ENCODE measurements at places on chromosomes 1 and 21. TPM values are rescaled to one million over a fixed set of nuclear protein-coding genes. Genes with fewer than 3 reads are reported as not detected.

DNA sequence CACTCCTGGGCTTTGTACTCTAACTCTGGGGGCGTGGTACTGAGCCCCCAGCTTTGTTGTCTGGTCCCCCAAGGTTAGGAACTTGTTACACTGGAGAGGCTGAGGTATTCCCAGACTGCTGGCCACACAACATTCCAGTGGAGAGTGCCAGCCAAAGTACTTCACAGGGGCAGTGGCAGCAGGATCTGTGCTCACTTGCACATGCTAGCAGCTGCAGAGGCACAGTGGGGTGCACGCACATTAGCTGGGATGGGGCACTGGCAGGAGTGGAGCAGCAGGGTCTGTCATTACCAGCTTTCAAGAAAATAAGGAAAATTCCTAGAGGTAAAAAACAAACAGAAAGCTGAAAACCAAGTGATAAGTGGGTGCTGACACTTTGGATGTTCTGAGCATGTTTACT lies 31.0 kb downstream of the ZNF691 start:
- H3K36me3 ChIP-seq, result peaks cover 4% of the 10 kb centered on the region
- peaks cover 23% of the 10 kb centered on the region for H3K27me3 ChIP-seq
- H3K4me3 ChIP-seq, result no peak overlapping the region
- DNase-seq, result no peak
- H3K4me1 ChIP-seq, result peaks cover 4% of the 10 kb centered on the region
- H3K27ac ChIP-seq, result no peak overlapping the region

CCDC181 gene
- not detected for total RNA-seq

GRCh38 chr1:6090288-6090687 lies 44.6 kb downstream of the KCNAB2 start:
- no peak overlapping the region for H3K27ac ChIP-seq
- H3K36me3 ChIP-seq, result peaks cover 12% of the 10 kb centered on the region
- no peaks in the 10 kb centered on the region for H3K4me1 ChIP-seq
- no peak overlapping the region for H3K4me3 ChIP-seq
- H3K27me3 ChIP-seq, result no peaks in the 10 kb centered on the region

GRCh38 chr1:57868239-57868638 lies 444.4 kb upstream of the DAB1 start:
- H3K27ac ChIP-seq, result no peak overlapping the region
- H3K36me3 ChIP-seq, result no peaks in the 10 kb centered on the region
- DNase-seq, result no peak
- H3K27me3 ChIP-seq, result no peaks in the 10 kb centered on the region
- no peaks in the 10 kb centered on the region for H3K4me1 ChIP-seq

GRCh38 chr1:108034396-108034795 lies 69.4 kb upstream of the VAV3 start:
- no peak overlapping the region for H3K4me3 ChIP-seq
- no peak for DNase-seq
- peaks cover 2% of the 10 kb centered on the region for H3K36me3 ChIP-seq
- H3K27me3 ChIP-seq, result no peaks in the 10 kb centered on the region
- H3K4me1 ChIP-seq, result peaks cover 2% of the 10 kb centered on the region
- no peak overlapping the region for H3K27ac ChIP-seq

OPRD1 gene
- not detected for total RNA-seq

- H3K36me3 ChIP-seq, result no peaks in the 10 kb centered on the region
- DNase-seq, result no peak
- no peaks in the 10 kb centered on the region for H3K27me3 ChIP-seq
- peaks cover 8% of the 10 kb centered on the region for H3K4me1 ChIP-seq
- H3K4me3 ChIP-seq, result no peak overlapping the region
Observed at GRCh38 chr1:156062189-156062588, 1.2 kb downstream of the RAB25 start.

PGLYRP4 gene
- not detected for total RNA-seq

- peak; percentile 45 for DNase-seq
- H3K36me3 ChIP-seq, result no peaks in the 10 kb centered on the region
- no peak overlapping the region for H3K4me3 ChIP-seq
- peaks cover 3% of the 10 kb centered on the region for H3K27me3 ChIP-seq
Observed at GRCh38 chr1:179706339-179706941, 36.7 kb upstream of the FAM163A start.

STIL gene
- 32.4 TPM for total RNA-seq

DNA sequence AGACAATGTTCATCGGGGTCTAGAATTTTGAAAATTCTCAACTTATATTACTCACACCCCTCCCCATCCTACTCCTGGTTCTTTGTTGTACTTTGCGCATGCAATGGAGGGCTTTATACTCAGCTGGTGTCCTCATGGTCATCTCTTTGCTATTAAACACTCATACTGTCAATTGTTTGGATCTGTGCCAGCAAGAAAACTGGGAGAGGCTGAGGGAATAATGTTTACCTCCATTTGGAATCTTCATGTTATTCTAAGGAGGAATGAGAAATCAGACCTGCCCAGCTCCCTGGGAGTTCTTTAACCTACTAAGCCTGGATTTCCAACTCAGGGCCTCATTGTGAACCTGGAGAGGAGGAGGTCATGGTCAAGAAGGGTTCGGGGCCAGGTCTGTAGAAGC lies 143.9 kb upstream of the DNAH14 start:
- peaks cover 18% of the 10 kb centered on the region for H3K4me1 ChIP-seq
- H3K4me3 ChIP-seq, result no peak overlapping the region
- H3K27ac ChIP-seq, result no peak overlapping the region
- no peaks in the 10 kb centered on the region for H3K36me3 ChIP-seq
- DNase-seq, result no peak
- H3K27me3 ChIP-seq, result no peaks in the 10 kb centered on the region

GRCh38 chr21:38126666-38127303 lies 130.0 kb upstream of the KCNJ15 start:
- peaks cover 4% of the 10 kb centered on the region for H3K4me1 ChIP-seq
- H3K4me3 ChIP-seq, result no peak overlapping the region
- H3K27me3 ChIP-seq, result peaks cover 17% of the 10 kb centered on the region
- no peak overlapping the region for H3K27ac ChIP-seq

SELP gene
- total RNA-seq, result 0.83 TPM
